ENCODE measurements at places on chromosomes 1 and 21.

DNA sequence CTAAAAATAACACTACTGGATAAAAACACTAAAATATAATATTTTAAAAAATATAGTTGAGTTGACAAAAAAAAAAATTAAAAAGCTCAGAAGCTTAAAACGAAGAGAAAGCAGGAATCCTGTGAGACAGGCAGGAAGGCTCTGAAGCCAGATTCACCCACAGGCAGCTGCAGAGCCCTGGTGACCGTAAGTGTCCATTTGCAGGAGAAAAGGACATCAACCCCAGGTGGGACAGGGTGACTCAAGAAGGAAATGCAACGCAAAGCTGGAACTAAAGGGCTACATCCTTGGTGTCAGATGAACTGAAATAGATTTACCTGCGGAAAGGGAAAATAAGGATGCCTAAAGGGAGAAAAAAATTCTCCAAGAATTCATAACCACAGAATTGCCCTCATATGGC lies 46.8 kb downstream of the USP24 start:
- peak overlapping the region; percentile 87 for H3K27ac ChIP-seq
- H3K27me3 ChIP-seq, result no peaks in the 10 kb centered on the region
- no peak overlapping the region for H3K4me3 ChIP-seq
- peaks cover 85% of the 10 kb centered on the region for H3K36me3 ChIP-seq
- DNase-seq, result no peak

DNA sequence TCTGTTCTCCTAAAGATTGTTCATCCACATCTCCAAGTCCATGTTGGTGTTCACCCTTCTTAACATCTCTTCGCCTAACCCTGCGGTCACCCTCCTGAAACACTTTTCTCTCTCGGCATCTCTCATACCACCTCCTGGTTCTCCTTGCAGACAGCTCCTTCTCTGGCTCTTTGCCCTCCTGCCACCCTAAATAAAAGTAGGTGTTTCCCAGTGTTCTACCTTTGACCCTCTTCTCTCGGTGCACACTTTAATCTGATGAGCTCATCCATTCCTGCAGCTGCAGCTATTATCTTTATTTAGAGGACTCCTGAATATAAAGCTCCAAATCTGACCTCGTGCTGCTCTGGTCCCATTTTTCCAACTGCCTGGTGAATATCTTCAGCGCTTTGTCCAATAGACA lies 126.9 kb downstream of the TMEM53 start:
- H3K4me3 ChIP-seq, result no peak overlapping the region
- H3K27me3 ChIP-seq, result peaks cover 17% of the 10 kb centered on the region
- H3K27ac ChIP-seq, result no peak overlapping the region
- no peaks in the 10 kb centered on the region for H3K36me3 ChIP-seq
- DNase-seq, result no peak

- peaks cover 69% of the 10 kb centered on the region for H3K36me3 ChIP-seq
- DNase-seq, result no peak
- peak overlapping the region; percentile 34 for H3K27ac ChIP-seq
These were observed 20.4 kb downstream of the C21orf91 start for GRCh38 chr21:17798796-17799195.

DNA sequence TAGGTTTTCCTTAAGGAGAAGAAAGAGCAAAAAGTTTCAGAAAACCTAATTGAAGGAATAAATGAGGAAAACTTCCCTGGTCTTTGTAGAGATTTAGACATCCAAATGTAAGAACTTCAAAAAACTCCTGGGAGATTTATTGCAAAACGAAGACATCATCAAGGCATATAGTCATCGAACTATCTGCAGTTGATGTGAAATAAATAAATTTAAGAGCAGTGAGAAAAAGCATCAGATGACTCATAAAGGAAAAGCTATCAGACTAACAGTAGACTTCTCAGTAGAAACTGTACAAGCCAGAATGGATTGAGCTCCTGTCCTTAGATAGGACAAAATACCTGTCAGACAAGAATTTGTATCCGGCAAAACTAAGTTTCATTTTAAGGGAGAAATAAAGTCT lies 569.4 kb upstream of the ADAMTS5 start:
- H3K4me1 ChIP-seq, result no peaks in the 10 kb centered on the region
- DNase-seq, result no peak

DNA sequence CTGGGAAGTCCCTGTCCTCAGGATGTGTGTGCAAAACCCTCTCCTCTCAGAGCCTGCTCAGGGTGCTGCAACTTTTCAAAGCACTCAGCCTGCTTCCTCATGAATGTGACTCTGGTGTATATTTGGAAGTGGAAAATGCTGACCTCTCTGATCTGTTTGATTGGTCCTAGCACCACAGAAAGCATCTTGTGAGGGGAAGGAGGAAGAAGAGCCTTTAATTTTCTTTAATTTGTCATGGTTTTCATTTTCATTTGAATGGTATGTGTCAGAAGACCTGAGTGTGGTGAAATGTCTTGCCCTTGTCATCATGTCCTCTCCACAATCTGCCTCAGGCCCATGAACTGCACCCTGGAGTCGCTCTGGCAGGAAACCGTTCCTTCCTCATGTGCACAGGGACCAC lies 383.5 kb downstream of the NTNG1 start:
- H3K36me3 ChIP-seq, result no peaks in the 10 kb centered on the region
- H3K27ac ChIP-seq, result no peak overlapping the region
- no peak overlapping the region for H3K4me3 ChIP-seq

- no peaks in the 10 kb centered on the region for H3K27me3 ChIP-seq
- H3K4me1 ChIP-seq, result no peaks in the 10 kb centered on the region
- no peaks in the 10 kb centered on the region for H3K36me3 ChIP-seq
- no peak for DNase-seq
These were observed 407.4 kb downstream of the RWDD3 start for GRCh38 chr1:95641386-95641785.

DNA sequence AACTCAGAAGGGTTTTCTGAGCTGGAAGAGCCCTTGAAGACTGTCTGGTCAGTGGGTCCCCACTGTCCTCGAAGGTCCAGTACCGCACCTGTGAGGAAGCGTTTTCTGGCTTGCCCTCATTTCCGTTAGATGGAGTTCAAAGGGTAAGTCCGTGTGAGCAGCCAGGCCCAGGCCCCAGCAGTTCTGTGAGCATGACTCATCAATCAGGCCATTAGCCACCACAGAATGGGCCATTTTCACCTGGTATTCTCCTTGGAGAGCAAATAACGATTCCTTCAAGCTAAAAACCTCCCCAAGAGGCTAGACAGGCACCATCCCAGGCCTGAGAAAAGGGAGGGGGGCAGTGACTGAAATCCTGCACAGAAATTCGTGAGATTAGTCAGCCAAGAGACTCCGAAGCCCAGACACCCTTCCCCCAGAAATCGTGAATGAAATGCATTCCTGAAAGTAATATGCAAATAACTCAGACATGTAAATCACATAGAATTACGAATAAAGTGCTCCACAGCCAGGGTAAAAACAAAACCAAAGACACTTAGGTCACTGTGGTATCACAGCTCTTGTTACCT lies 66.0 kb downstream of the BCAR3 start:
- peak overlapping the region; percentile 67 for H3K4me3 ChIP-seq
- peaks cover 7% of the 10 kb centered on the region for H3K27me3 ChIP-seq
- peak overlapping the region; percentile 97 for H3K27ac ChIP-seq
- no peaks in the 10 kb centered on the region for H3K36me3 ChIP-seq
- DNase-seq, result peak; percentile 71

DNA sequence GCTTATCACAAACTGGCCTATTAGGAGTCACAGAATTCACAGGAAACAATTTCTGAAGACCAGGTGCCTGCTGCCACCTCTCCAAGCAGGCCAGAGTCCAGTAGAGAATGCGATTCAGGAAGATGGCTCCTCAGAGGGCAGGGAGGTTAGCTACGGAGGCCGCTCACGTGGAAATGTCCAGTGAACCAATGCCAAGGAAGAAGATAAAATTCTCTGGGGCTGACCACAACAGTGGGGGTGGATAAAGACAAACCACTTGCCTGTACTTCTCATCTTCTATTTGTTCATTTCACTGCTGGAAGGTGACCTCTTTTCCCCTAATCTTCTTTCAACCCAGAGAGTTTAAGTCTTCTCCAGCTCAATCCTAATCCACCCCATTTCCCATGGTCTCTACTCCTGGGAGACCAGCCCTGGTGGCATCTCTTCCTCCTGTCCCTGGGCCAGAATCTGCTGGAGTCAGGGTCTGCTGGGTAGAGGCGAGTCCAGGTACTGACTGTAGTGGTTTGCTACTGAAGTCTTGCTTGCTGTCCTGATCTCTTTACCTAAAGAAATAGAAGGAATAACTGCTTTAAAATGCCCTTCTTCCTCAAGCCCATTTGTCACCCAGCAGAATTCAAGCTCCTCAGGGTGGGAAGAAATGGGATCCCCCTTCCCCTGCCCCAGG lies 3.2 kb downstream of the PSRC1 start:
- no peak overlapping the region for H3K4me3 ChIP-seq
- H3K36me3 ChIP-seq, result peaks cover 3% of the 10 kb centered on the region
- no peak for DNase-seq
- no peaks in the 10 kb centered on the region for H3K27me3 ChIP-seq

- no peaks in the 10 kb centered on the region for H3K36me3 ChIP-seq
- no peak for DNase-seq
- H3K4me3 ChIP-seq, result no peak overlapping the region
- H3K27ac ChIP-seq, result no peak overlapping the region
- peaks cover 9% of the 10 kb centered on the region for H3K4me1 ChIP-seq
These were observed 64.2 kb downstream of the SLX9 start for GRCh38 chr21:45004059-45004422.

GRCh38 chr21:37166733-37167132 lies 93.7 kb downstream of the TTC3 start:
- DNase-seq, result no peak
- no peak overlapping the region for H3K4me3 ChIP-seq
- H3K27me3 ChIP-seq, result no peaks in the 10 kb centered on the region
- peaks cover 2% of the 10 kb centered on the region for H3K4me1 ChIP-seq
- H3K36me3 ChIP-seq, result peaks cover 88% of the 10 kb centered on the region

DNA sequence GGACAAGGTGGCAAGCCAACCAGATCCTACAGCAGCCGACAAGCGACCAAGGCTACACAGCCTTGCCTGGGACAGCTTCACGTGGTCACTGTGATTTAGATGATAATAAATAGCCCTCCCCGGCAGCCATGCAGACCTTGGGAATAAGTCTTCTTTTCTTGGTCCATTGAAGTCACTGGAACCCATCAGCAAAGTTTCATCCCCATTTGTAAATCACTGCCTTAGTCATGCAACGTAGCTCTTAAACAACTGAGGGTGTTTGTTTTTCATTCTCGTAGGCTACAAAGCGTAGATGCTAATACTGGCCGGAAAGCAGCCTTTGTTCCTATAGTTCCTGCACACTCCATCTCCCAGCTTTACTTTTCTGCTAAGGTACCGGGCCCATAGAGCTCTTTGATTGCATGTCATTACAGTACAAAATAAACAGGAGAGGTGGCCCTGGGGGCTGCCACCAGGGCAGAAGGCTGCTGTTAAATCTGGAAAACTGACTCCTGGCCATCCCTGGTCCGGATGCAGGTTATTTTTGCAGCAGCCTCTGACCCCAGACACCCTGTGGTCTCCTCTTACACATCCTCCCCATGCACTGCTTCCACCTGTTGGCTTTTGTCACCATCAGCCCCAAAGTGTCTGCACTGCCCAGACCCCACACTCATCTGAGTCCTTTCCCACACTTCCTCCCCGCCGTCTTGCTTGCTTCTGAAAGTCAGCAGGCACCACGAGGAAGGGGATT lies 105.5 kb downstream of the TOMM20 start:
- H3K4me1 ChIP-seq, result peaks cover 44% of the 10 kb centered on the region
- peak; percentile 28 for DNase-seq
- H3K27me3 ChIP-seq, result no peaks in the 10 kb centered on the region
- no peaks in the 10 kb centered on the region for H3K36me3 ChIP-seq
- H3K4me3 ChIP-seq, result no peak overlapping the region

GRCh38 chr1:189619682-189620332 lies 857.9 kb downstream of the BRINP3 start:
- no peak for DNase-seq
- H3K4me3 ChIP-seq, result no peak overlapping the region
- H3K36me3 ChIP-seq, result no peaks in the 10 kb centered on the region
- no peaks in the 10 kb centered on the region for H3K4me1 ChIP-seq
- H3K27ac ChIP-seq, result no peak overlapping the region
- no peaks in the 10 kb centered on the region for H3K27me3 ChIP-seq

DNA sequence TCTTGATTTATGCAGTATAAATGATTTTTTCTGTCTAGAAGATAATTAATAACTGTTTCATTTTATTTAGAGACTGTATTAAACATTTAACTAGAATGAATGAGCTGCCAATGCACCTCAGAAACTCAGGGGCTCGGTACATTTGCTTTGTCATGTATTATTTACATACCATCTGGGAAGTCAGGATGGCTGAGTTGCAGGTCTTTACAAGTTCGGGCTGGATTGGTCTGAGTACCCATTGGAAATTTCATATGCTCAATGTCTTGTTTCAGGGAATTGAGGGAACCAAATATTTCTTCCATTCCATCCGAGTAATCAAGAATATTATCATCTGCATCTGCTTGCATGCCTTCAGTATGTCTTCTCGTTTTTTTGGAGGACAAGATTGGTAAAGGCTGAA lies 221.7 kb downstream of the COL11A1 start:
- no peaks in the 10 kb centered on the region for H3K27me3 ChIP-seq
- DNase-seq, result no peak
- H3K4me3 ChIP-seq, result no peak overlapping the region
- H3K36me3 ChIP-seq, result no peaks in the 10 kb centered on the region
- no peaks in the 10 kb centered on the region for H3K4me1 ChIP-seq
- H3K27ac ChIP-seq, result no peak overlapping the region

DNA sequence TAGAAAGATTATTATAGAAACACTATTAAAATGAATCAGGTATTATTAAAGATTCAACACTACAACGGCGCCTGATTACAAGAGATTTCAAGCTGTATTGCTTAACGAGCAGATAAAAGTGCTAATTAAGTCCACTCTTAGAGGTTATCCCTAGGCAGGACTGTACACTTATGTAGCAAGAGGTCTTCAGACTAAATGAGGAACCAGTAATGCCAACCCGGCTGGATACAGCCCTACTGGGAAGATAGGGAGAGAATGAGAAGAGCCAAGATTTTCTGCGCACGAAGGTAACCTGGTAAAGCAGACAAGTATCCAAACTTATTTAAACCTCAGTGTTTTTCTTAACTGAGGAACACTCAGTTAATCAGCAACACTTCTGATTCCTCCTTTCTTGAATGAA lies 115.7 kb upstream of the HIVEP3 start:
- DNase-seq, result no peak
- peak overlapping the region; percentile 11 for H3K27ac ChIP-seq
- peaks cover 51% of the 10 kb centered on the region for H3K4me1 ChIP-seq

- no peak overlapping the region for H3K4me3 ChIP-seq
- no peak overlapping the region for H3K27ac ChIP-seq
- no peak for DNase-seq
- H3K4me1 ChIP-seq, result no peaks in the 10 kb centered on the region
- no peaks in the 10 kb centered on the region for H3K36me3 ChIP-seq
These were observed 143.7 kb downstream of the PLPP3 start for GRCh38 chr1:56435434-56436262.

Data from activated T-cell treated with anti-CD3 and anti-CD28 coated beads, Interleukin-2, amount 50 U/mL, for 24 hours (primary cell).